Chondrocyte (in vitro differentiated cells): ENCODE measurements at places on chromosomes 1 and 21. TPM values are rescaled to one million over a fixed set of nuclear protein-coding genes. Genes with fewer than 3 reads are reported as not detected.

DNA sequence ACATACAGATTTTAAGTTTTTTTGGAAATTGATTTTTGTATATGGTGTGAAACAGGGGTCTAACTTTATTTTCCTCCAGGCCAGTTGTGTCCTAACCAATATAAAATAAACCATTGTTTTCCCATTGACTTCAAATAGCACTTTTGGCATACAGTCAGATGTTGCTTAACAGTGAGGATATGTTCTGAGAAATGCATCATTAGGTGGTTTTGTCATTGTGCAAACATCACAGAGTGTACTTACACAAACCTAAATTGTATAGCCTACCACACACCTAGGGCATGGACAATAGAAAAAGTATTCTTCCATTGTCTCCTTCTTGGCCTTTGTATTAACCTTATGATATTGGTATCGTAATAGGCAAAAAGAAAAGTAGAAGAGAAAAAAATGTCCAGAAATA lies 37.4 kb upstream of the DISP1 start:
- no peak for DNase-seq
- peaks cover 8% of the 10 kb centered on the region for H3K27me3 ChIP-seq
- H3K4me1 ChIP-seq, result peaks cover 10% of the 10 kb centered on the region
- no peak overlapping the region for H3K4me3 ChIP-seq

GRCh38 chr1:244084763-244085162 lies 33.7 kb downstream of the ZBTB18 start:
- no peak overlapping the region for H3K27ac ChIP-seq
- peaks cover 3% of the 10 kb centered on the region for H3K36me3 ChIP-seq
- H3K27me3 ChIP-seq, result peaks cover 11% of the 10 kb centered on the region
- no peaks in the 10 kb centered on the region for H3K4me1 ChIP-seq

- DNase-seq, result no peak
- no peaks in the 10 kb centered on the region for H3K4me1 ChIP-seq
- no peak overlapping the region for H3K4me3 ChIP-seq
- no peaks in the 10 kb centered on the region for H3K27me3 ChIP-seq
- H3K36me3 ChIP-seq, result peaks cover 2% of the 10 kb centered on the region
- H3K27ac ChIP-seq, result no peak overlapping the region
These were observed 41.2 kb downstream of the DMAP1 start for GRCh38 chr1:44254392-44254910.

DNA sequence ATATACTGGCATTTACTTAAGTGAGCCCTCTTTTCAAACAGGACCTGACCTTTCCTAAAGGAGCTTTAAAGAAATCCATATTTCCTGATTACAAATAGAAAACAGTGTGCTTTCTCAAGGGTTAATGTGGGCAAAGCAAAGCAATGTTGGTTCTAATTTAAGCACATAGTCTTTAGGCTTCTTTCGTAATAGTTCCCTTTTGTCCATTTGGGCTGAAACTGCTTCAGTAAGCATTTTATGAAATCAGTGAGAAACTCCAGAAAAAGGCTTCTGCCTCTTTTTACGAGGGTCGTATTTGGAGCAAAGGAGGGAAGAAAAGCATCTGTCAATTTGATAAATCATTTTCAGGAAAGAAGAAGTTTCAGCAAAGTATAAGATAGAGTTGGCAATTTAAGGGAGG lies 331.2 kb downstream of the KIF26B start:
- H3K4me3 ChIP-seq, result no peak overlapping the region
- H3K4me1 ChIP-seq, result peaks cover 19% of the 10 kb centered on the region
- H3K36me3 ChIP-seq, result peaks cover 5% of the 10 kb centered on the region
- no peaks in the 10 kb centered on the region for H3K27me3 ChIP-seq
- DNase-seq, result no peak

DNA sequence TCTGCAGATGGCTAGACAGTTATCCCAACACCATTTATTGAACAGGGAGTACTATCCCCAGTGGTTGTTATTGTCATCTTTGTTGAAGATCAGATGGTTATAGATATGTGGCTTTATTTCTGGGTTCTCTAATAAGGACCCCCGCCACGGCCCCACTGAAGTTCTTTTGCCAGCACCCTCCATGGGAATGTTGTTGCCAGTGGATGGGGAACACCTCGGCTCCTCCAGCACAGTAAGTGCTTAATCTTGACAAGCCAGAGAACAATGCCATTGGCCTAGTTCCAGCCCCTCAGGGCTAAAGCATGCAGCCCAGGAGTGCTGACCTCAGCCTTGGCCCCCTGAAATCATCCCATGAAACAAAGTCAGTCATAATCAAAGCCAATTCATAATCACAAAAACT lies 337.6 kb downstream of the AGBL4 start:
- DNase-seq, result no peak
- H3K4me1 ChIP-seq, result no peaks in the 10 kb centered on the region
- no peaks in the 10 kb centered on the region for H3K36me3 ChIP-seq
- H3K4me3 ChIP-seq, result no peak overlapping the region
- H3K27ac ChIP-seq, result no peak overlapping the region

DNA sequence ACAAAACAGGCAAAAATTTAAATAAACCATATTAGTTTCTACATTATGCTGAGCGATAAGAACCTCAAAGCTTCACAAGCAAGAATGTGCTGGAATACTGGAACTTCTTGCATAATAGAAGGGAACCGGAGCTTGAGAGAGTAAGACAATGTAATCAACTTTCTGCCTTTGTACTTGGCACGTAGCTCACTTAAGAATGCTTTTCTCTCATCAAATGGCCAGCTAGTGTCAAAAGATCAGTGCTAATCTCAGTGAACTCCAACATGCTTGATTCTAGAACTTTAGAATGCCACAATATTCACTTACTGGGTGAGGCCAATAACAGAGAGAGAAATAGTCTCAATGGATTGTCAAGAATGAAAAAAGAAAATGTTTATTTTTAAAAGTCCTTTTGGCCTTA lies 486.1 kb upstream of the LRRC7 start:
- H3K36me3 ChIP-seq, result no peaks in the 10 kb centered on the region
- no peak for DNase-seq
- H3K4me3 ChIP-seq, result no peak overlapping the region
- no peak overlapping the region for H3K27ac ChIP-seq
- peaks cover 19% of the 10 kb centered on the region for H3K27me3 ChIP-seq

The MMP23B gene
- total RNA-seq, result 18.3 to 71.4 TPM (median 68.7 TPM) in 3 replicates

The ASCL5 gene
- 0.19 TPM in 1 of 3 replicates, not detected in the others for total RNA-seq

GRCh38 chr1:6486433-6487011 lies 4.9 kb downstream of the PLEKHG5 start:
- H3K27me3 ChIP-seq, result no peaks in the 10 kb centered on the region
- H3K4me3 ChIP-seq, result peak overlapping the region; percentile 70
- H3K27ac ChIP-seq, result peak overlapping the region; percentile 22

DNA sequence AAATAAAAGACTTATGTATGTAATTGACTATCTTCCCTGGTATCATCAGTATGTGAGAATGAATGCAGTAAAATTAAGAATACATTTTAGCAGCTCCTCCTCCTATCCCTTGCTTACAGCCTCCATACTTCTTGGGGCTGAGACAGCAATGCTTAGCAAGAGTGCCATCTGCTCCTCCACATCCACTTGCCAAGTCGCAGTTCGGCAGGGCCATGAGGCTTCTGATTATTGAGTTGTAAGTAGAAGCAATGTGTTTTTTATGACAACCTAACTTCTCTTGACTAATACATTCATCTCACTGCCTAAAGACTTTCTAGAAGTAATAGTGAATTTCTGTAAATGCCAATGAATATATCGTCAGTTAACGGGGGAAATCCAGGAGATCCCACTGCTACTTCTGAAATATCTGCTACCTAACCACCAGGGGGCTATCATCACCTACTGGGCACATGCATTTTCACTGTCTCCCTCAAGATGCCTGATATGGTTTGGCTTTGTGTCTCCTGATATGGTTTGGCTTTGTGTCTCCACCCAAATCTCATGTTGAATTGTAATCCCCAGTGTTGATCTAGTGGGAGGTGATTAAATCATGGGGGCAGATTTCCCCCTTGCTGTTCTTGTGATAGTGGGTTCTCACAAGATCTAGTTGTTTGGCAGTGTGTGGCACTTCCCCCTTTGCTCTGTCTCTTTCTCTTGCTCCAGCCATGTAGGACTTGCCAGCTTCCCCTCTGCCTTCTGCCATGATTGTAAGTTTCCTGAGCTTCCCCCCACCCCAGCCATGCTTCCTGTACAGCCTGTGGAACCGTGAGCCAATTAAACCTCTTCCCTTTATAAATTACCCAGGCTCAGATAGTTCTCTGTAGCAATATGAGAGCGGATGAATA lies 59.6 kb downstream of the EXTL2 start:
- DNase-seq, result no peak
- H3K4me3 ChIP-seq, result no peak overlapping the region
- no peak overlapping the region for H3K27ac ChIP-seq
- no peaks in the 10 kb centered on the region for H3K36me3 ChIP-seq

The BRINP3 gene
- not detected in 3 replicates for total RNA-seq

GRCh38 chr1:17558954-17559614 lies 19.6 kb downstream of the ARHGEF10L start:
- H3K4me3 ChIP-seq, result no peak overlapping the region
- H3K4me1 ChIP-seq, result peaks cover 55% of the 10 kb centered on the region
- no peak for DNase-seq
- H3K36me3 ChIP-seq, result no peaks in the 10 kb centered on the region
- peak overlapping the region; percentile 43 for H3K27ac ChIP-seq

- no peaks in the 10 kb centered on the region for H3K36me3 ChIP-seq
- H3K4me1 ChIP-seq, result peaks cover 31% of the 10 kb centered on the region
- no peak for DNase-seq
These were observed 237.9 kb downstream of the USP25 start for GRCh38 chr21:15967661-15968060.

- peaks cover 24% of the 10 kb centered on the region for H3K4me1 ChIP-seq
- H3K36me3 ChIP-seq, result peaks cover 2% of the 10 kb centered on the region
- peaks cover 4% of the 10 kb centered on the region for H3K27me3 ChIP-seq
- peak within 1 kb of the TSS; percentile 98 for H3K27ac ChIP-seq
- H3K4me3 ChIP-seq, result peak within 1 kb of the TSS; percentile 99
- DNase-seq, result peak; percentile 100
These were observed at the start of gene SDHB for GRCh38 chr1:17053685-17054410. Gene SDHB, minus strand, starts transcription at chr1:17054032. Its CDS starts 13 bp downstream, at chr1:17054019.

DNA sequence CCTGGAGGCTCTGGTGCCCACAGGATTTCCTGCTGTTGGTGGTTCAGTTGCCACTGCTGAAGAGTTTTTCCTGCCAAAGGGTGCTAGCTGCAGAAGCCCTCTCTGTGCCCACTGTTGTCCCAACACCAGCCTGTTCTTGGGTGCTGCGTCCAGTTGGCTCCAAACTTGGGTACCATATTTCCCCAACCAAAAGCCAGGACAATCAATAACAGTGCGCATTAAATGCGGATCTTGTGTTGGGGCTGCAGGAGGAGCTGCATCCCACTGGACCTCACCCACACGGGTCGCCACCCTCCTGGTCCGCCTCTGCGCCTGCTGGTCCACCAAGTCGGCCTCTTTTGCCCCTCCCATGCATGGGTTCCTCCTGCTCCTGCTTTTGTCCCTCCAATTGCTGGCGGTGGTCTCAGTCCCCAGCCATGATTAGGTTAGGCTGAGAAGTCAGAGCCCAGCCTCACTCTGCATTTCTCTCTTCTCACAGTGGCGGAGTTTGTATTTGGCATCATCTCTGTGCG lies 9.8 kb downstream of the ABCG1 start:
- H3K4me3 ChIP-seq, result no peak overlapping the region
- H3K4me1 ChIP-seq, result peaks cover 24% of the 10 kb centered on the region
- no peak overlapping the region for H3K27ac ChIP-seq
- no peaks in the 10 kb centered on the region for H3K36me3 ChIP-seq

DNA sequence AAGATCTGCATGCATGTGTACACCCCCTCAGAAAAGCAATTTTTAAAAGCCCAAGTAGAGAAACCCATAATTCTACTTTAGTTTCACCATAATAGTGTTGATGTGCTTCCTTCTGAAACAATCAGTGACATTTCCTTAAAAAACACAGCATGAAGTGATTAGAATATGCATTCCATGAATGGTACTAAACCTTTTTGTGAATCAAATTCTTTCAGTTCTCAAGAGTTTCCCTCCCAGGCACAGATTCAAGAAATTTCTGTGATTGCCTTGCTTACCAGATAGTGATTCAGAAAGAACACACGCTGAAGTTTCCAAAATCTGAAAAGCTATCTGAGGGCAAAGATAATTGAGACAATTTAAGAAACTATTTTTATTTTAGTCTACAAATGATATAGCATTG lies 136.4 kb upstream of the ADGRL2 start:
- H3K4me3 ChIP-seq, result no peak overlapping the region
- no peaks in the 10 kb centered on the region for H3K27me3 ChIP-seq
- H3K4me1 ChIP-seq, result peaks cover 8% of the 10 kb centered on the region
- no peaks in the 10 kb centered on the region for H3K36me3 ChIP-seq

The PGLYRP3 gene
- total RNA-seq, result not detected in 3 replicates

- no peak overlapping the region for H3K4me3 ChIP-seq
- no peak overlapping the region for H3K27ac ChIP-seq
- peaks cover 2% of the 10 kb centered on the region for H3K36me3 ChIP-seq
- DNase-seq, result no peak
- no peaks in the 10 kb centered on the region for H3K27me3 ChIP-seq
These were observed 2.0 kb downstream of the TEKT2 start for GRCh38 chr1:36085686-36086526.

The FAM72A gene
- 1.9 to 3.3 TPM (median 2.3 TPM) in 3 replicates for total RNA-seq

- H3K36me3 ChIP-seq, result no peaks in the 10 kb centered on the region
- H3K27me3 ChIP-seq, result peaks cover 6% of the 10 kb centered on the region
- H3K27ac ChIP-seq, result no peak overlapping the region
- H3K4me3 ChIP-seq, result no peak overlapping the region
- H3K4me1 ChIP-seq, result peaks cover 5% of the 10 kb centered on the region
These were observed 140.2 kb upstream of the DNAH14 start for GRCh38 chr1:224789311-224789710.

The HMCN1 gene
- total RNA-seq, result 80.0 to 178 TPM (median 81.6 TPM) in 3 replicates

DNA sequence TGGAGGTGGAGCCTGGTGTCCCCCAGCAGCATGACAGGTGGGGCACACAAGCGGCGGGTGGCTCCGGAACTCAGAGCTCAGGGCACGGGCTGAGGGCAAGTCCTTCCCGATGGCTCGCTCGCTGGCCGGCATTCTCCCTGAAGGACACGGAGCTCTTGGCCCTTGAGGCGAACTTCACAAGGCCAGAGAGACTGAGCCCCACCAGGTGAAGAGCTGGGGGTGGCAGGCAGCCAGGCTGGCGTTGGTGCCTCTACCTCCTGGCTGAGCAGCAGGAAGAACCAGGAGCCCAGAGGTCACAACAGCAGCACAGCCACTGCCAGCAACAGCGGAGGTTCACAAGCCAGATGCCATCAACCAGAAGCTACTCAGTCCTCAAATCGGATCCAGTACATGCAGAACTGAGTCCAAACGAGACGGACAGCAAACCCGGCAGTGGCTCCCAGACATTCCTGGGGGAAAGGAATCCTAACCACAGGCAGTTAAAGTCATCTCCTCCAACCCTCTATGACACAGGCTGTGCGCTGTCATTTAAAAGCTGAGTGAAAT lies 54.1 kb downstream of the NPHP4 start:
- H3K36me3 ChIP-seq, result no peaks in the 10 kb centered on the region
- no peak for DNase-seq
- H3K4me1 ChIP-seq, result peaks cover 35% of the 10 kb centered on the region
- no peaks in the 10 kb centered on the region for H3K27me3 ChIP-seq
- peak overlapping the region; percentile 47 for H3K4me3 ChIP-seq

The RIPPLY3 gene
- 0.21 to 0.37 TPM in 2 of 3 replicates, not detected in the other for total RNA-seq

- H3K36me3 ChIP-seq, result peaks cover 8% of the 10 kb centered on the region
- peak overlapping the region; percentile 90 for H3K27ac ChIP-seq
- no peaks in the 10 kb centered on the region for H3K27me3 ChIP-seq
- peak overlapping the region; percentile 70 for H3K4me3 ChIP-seq
- DNase-seq, result no peak
- H3K4me1 ChIP-seq, result peaks cover 71% of the 10 kb centered on the region
These were observed 1.0 kb upstream of the EFNA1 start for GRCh38 chr1:155126556-155127104.

- no peaks in the 10 kb centered on the region for H3K27me3 ChIP-seq
- no peaks in the 10 kb centered on the region for H3K4me1 ChIP-seq
- peaks cover 17% of the 10 kb centered on the region for H3K36me3 ChIP-seq
- H3K27ac ChIP-seq, result no peak overlapping the region
These were observed 6.2 kb downstream of the CCDC17 start for GRCh38 chr1:45617618-45618017.

The MROH9 gene
- total RNA-seq, result 0.41 TPM in 1 of 3 replicates, not detected in the others

- H3K27ac ChIP-seq, result peak overlapping the region; percentile 86
- H3K36me3 ChIP-seq, result peaks cover 1% of the 10 kb centered on the region
- H3K27me3 ChIP-seq, result no peaks in the 10 kb centered on the region
- peaks cover 65% of the 10 kb centered on the region for H3K4me1 ChIP-seq
These were observed 42.5 kb downstream of the LUZP1 start for GRCh38 chr1:23126200-23126599.
